Esophagus squamous epithelium (tissue), 5 donors: ENCODE measurements at places on chromosomes 16 and 17.

GRCh38 chr16:585351-585750 lies 4.5 kb upstream of the RAB40C start:
- no peak for DNase-seq

GRCh38 chr17:12821376-12821940 lies 32.2 kb downstream of the ARHGAP44 start:
- DNase-seq, result no peak

DNA sequence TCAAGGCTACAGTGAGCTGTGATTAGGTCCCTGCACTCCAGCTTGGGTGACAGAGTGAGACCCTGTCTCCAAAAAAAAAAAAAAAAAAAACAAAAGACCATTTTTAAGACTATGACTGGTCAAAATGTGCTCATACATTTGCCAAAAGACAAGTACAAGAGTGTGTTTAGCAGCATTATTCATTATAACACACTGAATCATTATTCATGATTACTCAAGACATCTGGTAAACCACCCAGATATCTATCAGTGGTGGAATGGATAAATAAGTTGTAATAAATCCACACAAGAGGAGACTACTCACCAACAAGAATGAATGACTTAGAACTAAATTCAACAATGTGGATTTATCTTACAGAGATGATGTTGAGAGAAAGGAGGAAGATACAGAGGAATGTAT lies 716.3 kb downstream of the MAF start:
- no peak for DNase-seq

DNA sequence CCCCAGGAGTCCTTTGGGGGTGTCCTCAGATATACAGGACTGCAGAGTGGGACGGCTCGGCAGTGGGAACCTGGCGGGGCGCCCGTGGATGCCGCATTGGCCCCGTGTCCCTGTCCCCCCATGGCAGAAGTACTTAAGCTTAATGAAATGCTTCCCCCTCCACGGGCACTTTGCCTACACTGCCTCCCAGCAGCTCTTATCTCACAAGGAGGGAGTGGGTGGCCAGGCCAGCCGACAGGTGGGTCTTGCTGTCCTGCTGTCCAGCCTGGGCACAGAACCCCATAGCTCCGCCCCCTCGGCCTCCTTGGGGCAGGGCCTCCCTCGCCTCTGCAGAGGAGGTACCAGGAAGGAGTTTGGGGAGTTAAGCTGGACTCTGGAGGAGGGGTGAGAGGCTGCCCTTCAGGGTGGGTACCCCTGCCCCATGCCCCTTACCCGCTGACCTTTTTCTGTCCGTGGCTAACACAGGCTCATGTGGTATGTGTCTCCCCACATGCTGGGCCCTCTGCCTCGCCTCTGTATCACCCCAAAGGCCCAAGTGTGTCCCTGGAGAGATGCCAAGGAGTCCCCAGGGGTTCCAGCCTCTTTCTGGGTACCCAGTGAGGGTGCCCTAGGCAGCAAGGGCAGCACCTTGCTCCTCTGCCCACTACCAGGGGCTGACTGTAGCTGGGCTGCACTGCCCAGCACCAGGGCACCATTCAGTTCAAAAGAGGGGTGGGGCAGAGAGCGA lies 8.7 kb downstream of the THRA start:
- no peak for DNase-seq

GRCh38 chr16:67198238-67198734 lies 645 bp upstream of the ELMO3 start:
- DNase-seq, result no peak

- DNase-seq, result no peak
Measured at GRCh38 chr16:75064403-75065148, 52.0 kb downstream of the LDHD start.

DNA sequence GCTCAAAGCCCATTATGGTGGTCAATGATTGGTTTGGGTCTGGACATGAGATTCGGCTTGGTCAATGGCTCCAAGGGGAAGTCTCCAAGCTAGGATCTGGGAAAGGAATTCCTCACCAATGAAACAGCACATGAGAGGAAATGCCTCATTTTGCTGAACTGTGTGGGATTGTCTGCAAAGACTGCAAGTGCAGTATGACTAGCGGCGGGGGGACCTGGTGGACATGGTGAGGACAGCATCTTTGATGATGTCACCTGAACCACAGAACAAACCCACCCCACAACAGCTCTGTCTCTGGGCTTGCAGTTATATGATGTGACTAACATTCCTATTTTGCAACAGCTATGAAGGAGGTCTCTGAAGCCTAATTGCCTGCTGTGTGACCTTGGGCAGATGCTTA lies 50.6 kb upstream of the NKD1 start:
- no peak for DNase-seq

DNA sequence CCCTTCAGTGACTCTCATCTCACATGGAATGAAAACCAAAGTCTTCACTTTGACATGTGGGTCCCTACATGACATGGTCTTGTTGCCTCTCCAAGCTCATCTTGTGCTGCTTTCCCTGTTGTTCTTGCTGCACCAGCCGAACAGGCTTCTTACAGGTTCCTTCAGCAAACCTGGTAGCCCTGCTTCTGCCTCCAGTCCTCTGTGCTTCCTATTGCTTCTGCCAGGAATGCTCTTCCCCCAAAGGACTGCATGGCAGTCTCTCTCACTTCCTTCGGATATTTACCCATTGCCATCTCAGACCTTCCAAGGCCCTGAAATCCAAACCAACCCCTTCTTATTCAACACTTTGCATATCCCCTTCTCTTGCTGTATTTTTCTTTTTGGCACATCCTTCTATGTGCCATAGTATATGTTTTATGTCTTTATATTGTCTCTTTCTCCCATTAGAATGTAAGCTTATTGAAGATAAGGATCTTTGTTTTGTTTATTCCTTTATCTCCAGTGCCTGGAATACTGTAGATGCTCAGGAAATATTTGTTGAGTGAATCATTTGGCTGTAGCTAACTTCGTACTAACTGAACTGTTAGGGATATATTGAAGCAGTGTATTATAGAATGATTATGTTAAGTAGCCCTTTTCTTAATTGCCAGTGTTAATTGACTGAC lies 57.9 kb upstream of the SLC12A3 start:
- DNase-seq, result no peak

DNA sequence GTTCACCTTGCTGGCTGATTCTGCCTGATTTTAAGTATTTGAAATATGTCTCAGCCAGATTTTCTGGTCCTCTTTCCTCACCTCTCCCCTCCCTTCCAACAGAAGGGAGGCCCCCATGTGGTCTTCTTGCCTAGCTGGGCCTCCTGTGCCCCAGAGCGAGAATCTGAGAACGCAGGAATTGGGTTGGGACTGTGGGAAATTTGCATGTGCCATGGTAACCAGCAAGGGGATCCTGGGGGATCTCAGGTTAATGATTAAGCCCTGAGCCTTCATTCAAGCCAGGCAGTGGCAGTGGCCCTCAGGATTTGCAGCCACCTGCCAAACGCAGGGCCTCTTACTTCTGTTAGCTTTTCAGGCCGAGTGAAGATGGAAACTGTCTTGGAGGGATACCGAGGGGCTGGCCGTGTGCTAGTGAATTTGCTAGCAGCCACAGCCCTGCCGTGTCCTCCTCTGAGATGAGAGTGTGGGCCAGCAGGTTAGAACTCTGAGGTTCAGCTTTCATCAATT lies 40.2 kb downstream of the KSR1 start:
- DNase-seq, result no peak

GRCh38 chr16:22210854-22211253 lies 4.8 kb downstream of the EEF2K start:
- DNase-seq, result no peak

GRCh38 chr16:46844771-46845170 lies 13.8 kb upstream of the C16orf87 start:
- no peak for DNase-seq

- DNase-seq, result no peak
Measured at GRCh38 chr17:35612924-35613521, 25.9 kb downstream of the AP2B1 start.

GRCh38 chr17:57097832-57098421 lies 12.9 kb downstream of the AKAP1 start:
- DNase-seq, result no peak

- DNase-seq, result no peak
Measured at GRCh38 chr17:38358586-38359513, 7.2 kb downstream of the SOCS7 start.

DNA sequence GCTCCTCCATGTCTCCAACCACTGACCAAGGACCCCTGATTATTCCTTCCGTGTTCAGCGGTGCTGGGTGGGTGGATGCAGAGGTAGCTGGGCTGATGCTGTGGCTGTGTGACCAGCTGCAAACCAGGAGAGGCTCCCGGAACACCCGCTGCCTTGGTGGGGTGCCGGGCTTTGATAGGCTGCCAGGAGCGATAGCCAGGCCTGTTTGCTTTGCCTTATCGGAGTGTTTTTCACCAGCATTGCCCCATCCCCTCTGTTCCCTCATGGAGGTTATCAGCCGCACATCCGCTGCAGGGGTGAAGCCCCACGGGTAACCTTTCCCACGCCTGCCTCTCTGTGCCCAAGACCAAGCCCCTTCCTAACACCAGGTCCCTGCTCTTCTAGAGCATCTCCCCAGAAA lies 354.3 kb downstream of the C16orf95 start:
- no peak for DNase-seq

GRCh38 chr16:12744860-12745259 lies 58.8 kb downstream of the CPPED1 start:
- DNase-seq, result no peak

DNA sequence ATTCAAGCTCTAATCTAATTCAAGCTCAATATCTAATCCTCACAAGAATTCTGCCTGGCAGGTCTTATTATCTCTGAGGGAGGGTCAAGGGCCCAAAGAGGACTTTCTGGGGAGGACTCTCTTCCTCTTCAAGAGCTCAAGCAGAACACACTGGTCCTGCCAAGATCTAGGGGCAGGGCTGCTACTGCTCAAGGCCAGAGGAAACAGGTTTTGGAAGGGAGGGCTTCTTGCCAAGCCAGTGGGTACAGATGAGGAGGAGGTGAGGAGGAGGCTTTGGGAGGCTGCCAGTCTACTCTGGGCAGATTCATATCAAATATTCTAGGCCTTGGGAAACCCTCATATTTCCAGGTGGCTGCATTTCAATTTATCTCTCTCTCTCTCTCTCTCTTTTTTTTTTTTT lies 51.8 kb upstream of the IL34 start:
- no peak for DNase-seq

DNA sequence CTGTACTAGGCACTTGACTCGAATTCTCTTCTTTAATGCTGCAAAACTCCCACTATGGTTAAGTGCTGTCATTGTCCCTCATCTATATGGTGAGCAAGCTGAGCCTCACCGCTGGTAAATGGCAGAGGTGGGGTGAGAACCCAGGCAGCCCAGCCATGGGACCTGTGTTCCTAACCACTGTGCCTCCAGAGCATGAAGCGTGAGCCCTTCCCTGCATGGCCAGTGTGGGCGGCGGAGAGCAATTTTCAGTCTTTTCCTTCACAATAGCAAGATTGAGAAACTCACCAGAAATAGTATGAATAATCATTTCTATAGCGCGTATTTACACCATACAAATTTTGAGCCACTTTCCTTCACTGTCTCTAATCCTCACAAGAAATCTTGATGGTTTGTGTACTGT lies 9.2 kb downstream of the BFAR start:
- DNase-seq, result no peak

DNA sequence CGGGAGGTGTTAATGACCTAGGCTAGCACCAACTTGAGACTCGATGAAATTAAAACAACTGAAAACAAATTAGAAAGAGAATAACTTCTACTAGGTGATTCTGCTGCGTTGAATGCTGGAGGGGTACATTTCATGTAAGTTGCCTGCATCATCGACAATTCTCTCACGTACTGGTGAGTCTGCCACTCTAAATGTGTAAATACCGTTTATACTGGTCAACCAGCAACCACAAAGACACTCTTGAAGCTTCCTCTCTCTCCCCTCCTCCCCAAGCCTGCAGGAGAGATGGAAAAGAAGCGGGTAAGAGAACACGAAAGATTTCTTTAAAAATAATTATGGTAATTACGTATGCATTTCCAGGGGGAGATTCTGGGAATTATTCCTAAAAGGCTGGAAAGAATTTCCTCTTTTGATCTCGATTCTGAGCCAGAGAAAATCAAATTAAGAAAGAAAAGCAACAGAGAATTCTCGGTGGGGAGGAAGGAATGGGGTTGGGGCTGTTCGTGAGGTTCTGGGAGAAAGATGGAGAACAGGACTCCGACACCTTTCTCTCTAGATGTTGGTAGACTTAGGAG lies 68.6 kb upstream of the MRTFB start:
- no peak for DNase-seq

DNA sequence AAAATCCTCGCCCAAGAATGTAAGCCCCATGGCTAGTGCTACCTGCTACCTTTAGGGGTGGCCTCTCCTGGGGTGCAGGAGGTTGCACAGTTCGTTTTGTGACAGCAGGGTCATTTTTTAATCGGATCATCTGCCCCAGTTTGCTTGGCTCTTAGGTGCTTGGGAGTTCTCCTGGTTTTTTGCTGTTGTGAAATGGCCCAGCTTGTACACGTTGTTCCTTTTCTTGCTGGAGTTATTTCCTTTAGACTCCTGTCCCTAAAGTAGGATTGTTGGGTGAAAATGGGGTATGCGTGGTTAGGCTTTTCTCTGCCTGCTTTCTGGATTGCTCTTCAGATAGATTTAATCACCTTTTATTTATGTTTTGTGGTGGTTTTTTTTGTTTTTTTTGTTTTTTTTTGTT lies 25.8 kb downstream of the ABCC1 start:
- no peak for DNase-seq

DNA sequence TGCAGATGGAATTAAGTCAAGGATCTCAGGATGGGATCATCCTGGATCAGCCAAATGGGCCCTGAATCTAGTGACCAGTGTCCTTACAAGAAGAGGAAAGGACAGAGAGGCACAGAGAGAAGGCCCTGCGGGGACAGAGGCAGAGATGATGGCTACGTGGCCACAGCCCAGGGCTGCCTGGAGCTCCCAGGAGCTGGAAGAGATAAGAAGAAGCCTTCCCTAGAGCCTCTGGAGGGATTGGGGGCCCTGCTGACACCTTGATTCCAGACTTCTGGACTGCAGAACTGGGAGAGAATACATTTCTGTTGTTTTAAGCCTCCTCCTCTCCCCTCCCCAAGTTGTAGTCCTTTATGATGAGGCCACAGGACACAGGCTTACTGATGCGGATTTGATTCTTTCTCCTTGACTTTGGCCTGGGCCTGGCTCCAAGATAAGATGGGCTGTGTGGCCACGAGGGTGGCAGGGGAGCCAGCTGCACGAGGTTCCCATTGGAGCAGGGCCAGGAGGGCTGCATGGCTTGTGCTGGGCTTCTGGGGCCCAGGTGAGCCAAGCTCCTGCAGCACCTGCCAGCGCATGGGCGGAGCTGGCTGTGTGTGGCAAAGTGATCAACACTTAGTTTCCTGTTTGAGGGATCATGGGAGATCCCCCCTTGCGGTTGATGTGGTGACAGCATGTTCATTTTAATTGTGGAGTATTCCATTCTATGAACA lies 146.1 kb downstream of the IRF8 start:
- no peak for DNase-seq

DNA sequence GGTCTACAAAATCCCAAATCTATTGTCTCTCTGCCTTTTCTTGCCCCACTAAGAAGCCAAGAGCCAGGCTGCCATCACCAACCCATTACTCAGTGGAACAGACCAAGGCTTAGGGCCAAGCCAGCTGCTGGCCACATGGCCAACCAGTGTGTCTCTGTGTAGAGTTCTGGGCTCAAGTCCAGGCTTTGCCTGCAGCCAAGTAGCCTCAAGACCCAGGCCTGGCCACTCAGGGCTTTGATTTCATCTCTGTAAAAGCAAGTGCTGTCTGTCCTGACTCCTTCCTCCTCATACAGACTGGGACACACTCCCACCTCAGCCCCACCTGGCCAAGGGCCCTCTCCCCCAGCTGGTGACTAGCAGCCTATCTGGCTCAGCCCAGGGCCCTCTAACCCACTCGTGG lies 14.6 kb downstream of the SREBF1 start:
- no peak for DNase-seq

GRCh38 chr16:70252355-70252988 lies 732 bp upstream of the EXOSC6 start:
- DNase-seq, result no peak
